ENCODE measurements at places on chromosomes 6 and 20. TPM values are rescaled to one million over a fixed set of nuclear protein-coding genes. Genes with fewer than 3 reads are reported as not detected.

GRCh38 chr6:106750142-106750918, 121.0 kb downstream of the QRSL1 start:
- DNase-seq = no peak

DNA sequence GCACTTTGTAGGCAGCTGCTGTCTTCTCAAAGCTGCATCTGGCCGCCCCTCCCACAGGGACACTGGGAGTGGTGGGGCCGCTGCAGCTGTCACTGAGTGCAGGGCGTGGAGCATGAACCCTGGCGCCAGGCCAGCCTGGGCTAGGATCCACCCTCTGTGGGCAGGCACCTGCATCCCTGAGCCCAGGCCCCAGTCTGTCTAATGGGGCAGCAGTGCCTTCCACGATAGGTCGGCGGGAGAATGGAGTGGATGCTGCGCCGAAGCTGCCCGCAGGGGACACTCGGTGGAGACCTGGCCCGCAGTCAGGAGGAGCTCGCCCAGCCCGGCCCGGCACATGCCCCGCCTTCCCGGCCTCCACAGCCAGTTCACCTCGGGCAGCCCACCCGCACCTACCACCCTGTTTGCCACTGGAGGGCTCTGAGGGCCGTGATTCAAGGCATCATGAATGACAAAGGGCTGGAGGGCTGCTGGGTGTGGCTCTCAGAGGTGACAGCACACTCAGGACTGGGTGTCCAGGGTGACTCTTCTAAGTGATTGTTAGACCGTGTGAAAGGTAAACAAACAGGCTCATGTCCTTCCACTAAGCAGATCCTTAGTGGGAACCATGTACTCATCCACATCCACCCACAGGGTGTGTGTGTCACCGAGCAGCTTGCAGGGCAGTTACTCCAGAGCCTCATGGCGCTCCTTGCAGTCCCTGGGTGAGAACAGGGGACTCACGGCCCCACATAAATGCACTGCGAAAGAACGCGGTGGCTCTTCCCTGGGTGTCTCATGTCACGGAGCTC, 133.9 kb downstream of the AGPAT4 start:
- DNase-seq = no peak

DNA sequence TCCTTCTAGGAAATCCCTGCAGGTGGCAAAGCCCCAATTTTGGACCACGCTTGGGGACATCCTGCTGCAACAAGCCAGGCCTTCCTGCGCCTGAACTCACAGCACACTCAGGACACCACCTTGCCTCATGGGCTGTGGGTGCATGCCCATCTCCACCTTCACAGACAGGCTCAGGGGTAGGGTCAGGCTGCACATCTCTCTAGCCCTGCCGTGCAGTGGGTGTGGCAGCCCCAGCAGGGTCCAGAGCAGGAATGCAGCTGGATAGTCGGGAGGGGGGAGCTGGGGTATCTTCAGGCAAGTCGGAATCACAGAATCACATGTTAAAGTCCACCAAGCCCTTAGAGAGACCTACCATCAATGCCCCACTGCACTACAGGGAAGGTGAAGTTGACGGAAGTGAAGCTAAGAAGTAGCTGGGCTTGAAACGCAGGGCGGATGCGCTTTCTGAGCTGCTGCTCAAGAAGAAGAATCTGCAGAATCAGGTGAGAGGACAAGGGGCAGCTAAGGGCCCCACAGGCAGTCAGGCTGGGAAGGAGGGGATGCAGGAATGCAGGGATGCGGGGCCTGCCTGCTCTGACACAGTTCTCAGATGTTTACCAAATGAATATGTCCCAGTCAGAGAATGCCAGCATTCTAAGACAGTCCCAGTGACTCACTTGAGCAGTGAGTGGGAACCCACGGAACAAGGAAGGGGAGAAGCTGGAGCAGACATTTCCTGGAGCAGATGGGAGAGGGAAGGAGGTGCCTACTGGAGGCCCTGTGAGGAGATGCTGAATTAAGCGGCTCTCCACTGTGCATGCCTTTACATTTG, 11.3 kb downstream of the SERPINB6 start:
- DNase-seq = no peak

- peak; percentile 73 for DNase-seq
Measured at GRCh38 chr6:69917834-69918233, 51.5 kb downstream of the COL19A1 start.

FAM83B gene
- not detected for total RNA-seq

HLA-DPA1 gene
- total RNA-seq = 5.2 TPM

- DNase-seq = no peak
Measured at GRCh38 chr6:27593861-27594260, 121.0 kb upstream of the ZNF184 start.

GRCh38 chr6:110748453-110748852, 66.8 kb downstream of the CDK19 start:
- DNase-seq = no peak
